ENCODE measurements at places on chromosomes 2 and 18.

DNA sequence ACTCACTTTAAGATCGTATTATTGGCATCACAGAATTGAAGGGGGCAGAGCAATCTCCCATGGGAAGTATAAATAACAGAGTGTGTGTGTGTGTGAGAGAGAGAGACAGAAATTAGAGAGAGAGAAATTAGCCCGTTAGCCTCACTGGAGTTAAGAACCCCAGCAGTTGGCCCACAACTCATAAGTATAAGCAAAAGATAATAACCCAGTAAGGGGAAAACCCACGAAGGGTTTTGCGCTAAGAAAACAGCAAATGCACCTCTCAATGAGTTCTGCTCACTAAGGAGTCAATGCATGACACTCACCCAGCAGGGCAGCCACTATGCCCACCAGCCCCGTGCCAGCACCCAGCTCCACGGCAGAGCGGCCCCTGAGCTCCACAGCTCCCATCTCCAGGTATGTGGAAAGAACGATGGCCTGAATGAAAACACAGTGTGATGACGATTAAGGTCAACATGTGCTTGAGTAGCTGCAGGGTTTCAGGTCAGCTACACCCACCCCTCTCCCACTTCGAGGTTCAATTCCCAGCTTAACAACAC lies 3.6 kb downstream of the METTL21A start:
- no peak for DNase-seq

GRCh38 chr18:49476664-49477411 lies 10.2 kb downstream of the C18orf32 start:
- peak; percentile 56 for DNase-seq

- no peak for DNase-seq
Measured at GRCh38 chr2:162677476-162677875, 161.1 kb downstream of the KCNH7 start.

DNA sequence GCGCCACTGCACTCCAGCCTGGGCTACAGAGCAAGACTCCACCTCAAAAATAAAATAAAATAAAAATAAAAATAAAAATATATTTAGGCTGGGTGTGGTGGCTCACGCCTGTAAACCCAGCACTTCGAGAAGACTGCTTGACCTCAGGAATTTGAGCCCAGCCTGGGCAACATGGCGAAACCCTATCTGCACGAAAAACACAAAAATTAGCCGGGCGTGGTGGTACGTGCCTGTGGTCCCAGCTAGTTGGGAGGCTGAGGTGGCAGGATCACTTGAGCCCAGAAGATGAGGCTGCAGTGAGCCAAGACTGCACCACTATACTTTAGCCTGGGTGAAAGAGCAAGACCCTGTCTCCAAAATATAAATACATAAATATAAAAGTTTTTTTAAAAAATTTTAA lies 6.4 kb downstream of the RTN4 start:
- DNase-seq = no peak

DNA sequence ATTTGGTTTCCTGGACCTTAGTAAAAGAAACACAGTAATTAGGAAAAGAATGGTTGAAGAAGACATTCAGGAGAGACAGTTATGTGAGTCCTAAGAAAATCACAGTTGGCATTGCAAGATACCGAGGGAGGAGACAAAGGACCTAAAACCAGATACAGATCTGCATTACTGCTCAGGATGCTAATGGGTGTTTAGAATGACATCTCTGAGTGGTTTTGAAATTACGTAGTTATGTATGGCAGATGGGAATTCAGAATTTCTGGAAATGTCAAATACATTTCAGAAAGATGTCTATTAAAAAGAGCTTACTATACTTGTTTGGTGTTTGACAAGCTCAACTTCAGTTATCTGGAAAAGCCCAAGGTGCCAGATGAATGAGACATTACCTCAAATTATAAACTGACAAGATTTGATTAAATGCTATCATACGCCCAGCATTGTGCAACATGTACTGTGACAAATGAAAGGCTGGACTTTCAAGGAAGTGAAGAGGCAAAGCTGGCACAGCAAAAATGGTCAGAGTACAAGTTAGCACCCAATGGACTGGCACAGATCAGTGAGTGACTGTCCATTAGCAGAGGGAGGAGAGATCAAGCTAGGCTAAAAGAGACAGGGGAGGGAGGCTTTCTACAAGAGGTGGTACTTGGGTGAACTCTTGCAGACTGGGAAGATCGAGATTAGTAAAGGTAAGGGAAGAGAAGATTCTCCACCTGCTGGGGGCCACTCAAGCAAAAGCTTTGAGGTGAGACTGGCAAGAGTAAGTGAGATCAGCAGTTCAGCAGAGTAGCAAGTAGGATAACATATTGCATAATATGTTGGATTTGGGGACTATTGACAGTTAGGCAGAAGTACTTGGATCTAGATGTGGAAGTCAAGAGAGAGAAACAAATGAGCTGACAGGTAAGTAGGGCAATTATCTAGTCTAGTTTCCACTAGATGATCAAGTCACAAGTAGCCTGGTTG lies 168.9 kb downstream of the CYRIA start:
- DNase-seq = no peak

- peak; percentile 80 for DNase-seq
Measured at GRCh38 chr2:45681675-45682074, 30.2 kb downstream of the PRKCE start.

Measured in fibroblast of skin of abdomen (primary cell).